ENCODE measurements at places on chromosomes 6 and 20. TPM values are rescaled to one million over a fixed set of nuclear protein-coding genes. Genes with fewer than 3 reads are reported as not detected.
A peak's percentile ranks its signal among the peaks of the same experiment; 100 is the strongest.

FRMD1 gene
- 5.9 TPM for polyA plus RNA-seq

NMBR gene
- polyA plus RNA-seq = 0.09 TPM

PHIP gene
- polyA plus RNA-seq = 32.5 TPM

PSMB1 gene
- 188 TPM for polyA plus RNA-seq

MICA gene
- polyA plus RNA-seq = 4.2 TPM

ADGB gene
- 0.06 TPM for polyA plus RNA-seq

ADTRP gene
- 24.3 TPM for polyA plus RNA-seq

LRRC73 gene
- 0.49 TPM for polyA plus RNA-seq

GRM1 gene
- 0.04 TPM for polyA plus RNA-seq

BHLHE23 gene
- not detected for polyA plus RNA-seq

- no peak for DNase-seq
Observed at GRCh38 chr6:16437095-16437494, 198.7 kb downstream of the GMPR start.

- DNase-seq = no peak
Observed at GRCh38 chr20:42961771-42962170, 227.9 kb downstream of the PTPRT start.

- no peak for DNase-seq
Observed at GRCh38 chr6:107235511-107235910, 120.2 kb upstream of the BEND3 start.

DNA sequence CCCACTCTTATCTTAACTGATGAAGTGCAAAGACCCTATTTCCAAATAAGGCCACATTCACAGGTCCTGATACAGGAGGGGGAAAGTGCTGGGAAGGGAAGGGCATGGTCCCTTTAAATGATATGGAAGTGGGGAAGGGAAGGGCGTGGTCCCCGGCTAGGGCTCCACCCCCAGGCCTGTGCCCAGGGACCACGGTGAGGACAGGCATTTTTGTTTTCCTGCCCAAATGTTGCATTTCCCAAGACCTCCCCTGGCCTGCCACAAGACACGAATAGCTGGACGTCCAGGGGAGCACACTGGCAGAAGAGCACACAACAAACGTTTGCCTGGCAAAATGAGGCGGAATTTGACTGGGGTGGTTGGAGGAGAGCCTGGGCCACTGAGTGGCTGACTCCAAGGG lies 16.1 kb upstream of the HFE start:
- no peak for DNase-seq

- DNase-seq = peak; percentile 61
Observed at GRCh38 chr20:1827974-1828785, 67.0 kb upstream of the SIRPA start.

- no peak for DNase-seq
Observed at GRCh38 chr20:25220810-25221591, 25.5 kb downstream of the ENTPD6 start.

GRCh38 chr6:140083375-140083774 lies 708.9 kb upstream of the CITED2 start:
- no peak for DNase-seq

- DNase-seq = no peak
Observed at GRCh38 chr6:40778918-40779317, 191.8 kb upstream of the LRFN2 start.

- DNase-seq = no peak
Observed at GRCh38 chr6:142984386-142984785, 39.4 kb upstream of the HIVEP2 start.

- peak; percentile 58 for DNase-seq
Observed at GRCh38 chr6:151325075-151326050, 66.0 kb downstream of the ZBTB2 start.

DNA sequence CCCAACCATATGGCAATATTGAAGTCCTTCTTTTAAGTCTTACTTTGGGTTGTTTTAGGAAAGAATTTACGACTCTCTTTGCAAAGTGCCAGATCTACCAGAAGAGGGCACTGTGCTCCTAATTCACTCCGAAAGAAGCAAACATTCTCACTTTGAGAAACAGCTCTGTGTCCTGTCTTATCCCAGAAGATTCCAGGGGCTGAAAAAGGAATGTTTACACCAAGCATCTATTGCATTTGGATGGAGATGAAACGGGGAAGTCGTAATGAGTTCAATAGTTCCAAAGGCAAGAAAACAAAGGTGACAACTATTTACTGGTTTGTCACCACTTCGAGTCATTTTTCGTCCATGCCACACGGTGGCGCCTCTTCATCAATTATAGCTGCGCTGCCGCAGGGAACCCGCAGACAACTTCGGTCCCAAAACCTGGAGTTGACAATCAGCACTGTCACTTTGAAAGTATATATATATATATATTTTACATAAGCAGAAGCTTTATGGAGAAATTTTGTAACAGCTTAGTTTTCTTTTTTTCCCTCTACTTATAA lies 121.6 kb downstream of the MOXD1 start:
- peak; percentile 69 for DNase-seq

DNA sequence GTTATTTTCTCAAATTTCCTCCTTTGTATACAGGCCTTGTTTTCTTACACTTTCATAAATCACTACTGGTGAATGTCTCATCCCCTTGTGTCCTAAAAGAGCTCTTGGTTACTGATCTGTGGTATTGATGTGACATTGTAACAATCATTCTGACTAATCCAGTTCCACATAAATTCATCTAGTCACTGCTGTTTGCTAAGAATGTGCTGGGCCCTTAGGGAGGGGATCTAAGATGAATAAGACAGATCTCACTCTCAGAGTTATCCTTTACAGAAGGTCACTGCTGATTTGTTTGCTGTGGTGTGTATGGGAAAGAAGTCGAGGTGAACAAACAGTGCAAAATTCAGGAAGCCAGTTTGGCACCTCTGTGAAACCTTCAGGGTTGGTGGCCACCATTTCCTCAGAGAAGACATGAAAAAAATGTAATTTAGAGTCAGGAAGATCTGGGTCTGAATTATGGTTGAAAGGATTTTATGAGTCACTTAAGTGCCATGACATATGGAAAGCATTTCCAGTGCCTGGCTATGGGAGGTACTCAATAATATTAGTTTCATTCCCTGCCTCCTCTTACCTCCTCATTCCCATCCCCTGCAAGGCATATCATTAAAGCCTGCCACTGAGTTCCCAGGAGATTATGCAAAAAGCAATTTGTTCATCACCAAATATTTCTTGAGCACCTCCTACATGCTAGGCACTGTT lies 121.8 kb downstream of the COL9A1 start:
- no peak for DNase-seq

GRCh38 chr20:41499961-41500725 lies 118.0 kb downstream of the CHD6 start:
- DNase-seq = no peak

GRCh38 chr6:170159022-170159965 lies 131.6 kb downstream of the DLL1 start:
- no peak for DNase-seq

- no peak for DNase-seq
Observed at GRCh38 chr6:37638414-37639341, 59.0 kb downstream of the MDGA1 start.

GRCh38 chr20:35598476-35598875 lies 17.2 kb upstream of the SPAG4 start:
- no peak for DNase-seq

- DNase-seq = no peak
Observed at GRCh38 chr6:86331919-86332318, 605.4 kb upstream of the HTR1E start.

DNA sequence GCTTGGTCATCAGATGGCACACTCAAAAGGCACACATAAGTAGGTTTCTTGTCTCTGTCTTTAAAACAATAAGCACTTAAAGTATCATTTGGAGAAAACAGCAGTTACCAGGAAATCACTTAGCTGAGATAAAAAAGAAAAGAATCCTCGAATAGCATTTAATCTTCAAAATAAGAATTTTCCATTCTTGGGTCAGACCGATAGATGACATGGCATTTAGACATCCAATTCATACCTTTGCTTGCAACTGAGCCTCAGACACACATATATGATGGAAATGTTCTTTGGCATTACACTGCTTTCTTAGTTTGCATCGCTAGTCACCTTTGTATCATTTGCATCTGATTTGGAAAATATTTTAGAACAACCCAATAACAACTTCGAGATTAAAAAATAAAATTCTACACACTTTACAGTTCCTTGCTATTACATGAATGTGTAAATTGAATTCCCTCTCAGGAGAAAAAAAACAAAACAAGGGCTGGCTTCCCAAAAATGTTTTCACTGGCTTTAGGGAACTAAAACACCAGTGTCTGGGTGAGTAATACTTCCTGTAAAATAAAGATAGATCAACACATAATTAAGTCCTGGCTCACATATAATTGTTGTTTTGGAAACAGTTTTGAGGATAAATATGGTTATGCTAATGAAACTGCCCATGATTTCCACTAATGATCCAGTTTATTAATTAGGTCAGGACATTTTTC lies 1.3 kb upstream of the RNF217 start:
- DNase-seq = no peak

GRCh38 chr6:138576313-138576712 lies 77.0 kb upstream of the NHSL1 start:
- no peak for DNase-seq

DNA sequence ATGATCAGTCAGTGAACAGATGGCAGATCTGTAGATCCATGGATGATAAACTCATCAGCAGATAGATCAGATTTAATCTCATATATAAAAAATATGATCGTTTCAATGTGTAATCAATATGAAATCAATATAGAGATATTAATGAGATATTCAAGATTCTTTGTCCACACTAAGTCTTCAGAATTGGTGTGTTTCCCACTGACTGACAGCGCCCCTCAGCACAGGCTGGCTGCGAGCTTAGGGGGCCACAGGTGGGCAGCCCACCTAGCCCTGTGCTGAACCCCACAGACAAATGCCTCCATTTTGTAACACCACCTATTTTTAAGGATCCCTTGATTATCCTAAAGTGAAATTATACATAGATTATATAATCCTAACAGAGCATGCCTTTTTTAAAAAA lies 32.3 kb downstream of the FRMD1 start:
- DNase-seq = no peak

DNA sequence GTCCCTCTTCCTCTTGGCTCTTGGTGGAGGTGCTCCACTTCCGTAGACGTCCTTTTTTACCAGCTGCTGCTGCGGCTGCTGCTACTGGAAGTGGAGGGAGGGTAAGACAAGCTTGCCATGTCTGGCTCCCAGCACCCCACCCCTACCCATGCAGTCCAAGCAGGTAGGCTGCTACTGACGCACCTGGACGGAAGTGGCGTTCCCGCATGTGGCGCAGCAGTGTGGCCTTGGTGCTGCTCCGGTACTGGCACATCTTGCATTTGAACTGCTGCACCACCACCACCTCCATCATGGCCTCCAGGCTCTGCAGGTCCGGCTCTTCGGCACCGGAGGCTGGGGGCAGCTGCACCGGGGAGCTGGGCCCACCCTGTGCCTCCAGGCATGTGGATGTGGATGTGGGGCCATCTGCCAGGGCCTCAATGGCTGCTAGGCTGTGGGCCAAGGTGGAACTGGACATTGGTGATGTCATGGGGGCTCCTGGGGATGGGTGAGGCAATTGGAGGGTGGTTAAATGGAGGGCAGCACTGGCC lies 4.4 kb downstream of the ZNF335 start:
- DNase-seq = no peak

DNA sequence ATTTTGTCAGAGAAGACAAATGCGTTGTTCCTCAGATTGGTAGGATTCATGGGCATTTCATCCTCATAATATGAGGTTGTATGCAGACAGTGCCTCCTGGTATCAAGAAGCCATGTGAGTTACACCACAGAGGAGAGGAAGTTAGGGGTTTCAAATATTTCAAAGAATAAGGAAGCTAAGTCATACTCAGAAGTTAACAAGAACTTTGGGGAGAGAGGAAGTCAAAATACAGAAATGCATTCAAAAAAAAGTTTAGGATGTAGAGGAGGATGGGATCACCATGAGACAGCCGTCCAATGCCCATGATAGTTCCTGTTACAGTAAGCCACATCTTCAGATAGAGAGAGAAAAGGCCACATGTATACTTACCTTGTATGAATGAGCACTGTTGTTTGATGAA lies 22.3 kb downstream of the HLA-DOB start:
- DNase-seq = no peak

GRCh38 chr6:34438705-34439104 lies 12.8 kb upstream of the RPS10 start:
- DNase-seq = no peak

- no peak for DNase-seq
Observed at GRCh38 chr6:14149053-14149738, 31.6 kb downstream of the CD83 start.

DNA sequence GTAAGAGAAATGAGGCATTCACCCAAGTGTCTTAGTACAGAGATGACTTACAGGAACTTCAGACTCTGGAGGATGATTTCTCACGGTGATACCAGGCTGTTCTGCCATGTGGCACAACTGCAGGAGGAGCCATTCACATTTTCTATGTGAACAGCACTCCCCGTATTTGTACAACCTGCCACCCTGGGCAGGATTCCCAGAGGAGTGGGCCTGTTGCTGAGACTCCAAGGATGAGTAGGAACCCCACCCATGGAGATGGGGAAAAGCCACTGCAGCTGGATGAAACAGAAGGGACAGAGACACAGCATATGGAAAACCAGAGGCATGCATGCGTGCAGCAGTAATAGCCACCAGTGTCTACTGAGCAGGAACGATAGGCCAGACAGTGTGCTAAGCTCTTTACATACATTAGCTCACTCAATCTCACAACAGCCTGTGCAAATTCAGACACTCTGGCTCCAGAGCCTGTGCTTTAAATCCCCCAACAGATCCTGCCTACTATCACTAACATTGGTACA lies 48.0 kb upstream of the PTPRT start:
- no peak for DNase-seq

DNA sequence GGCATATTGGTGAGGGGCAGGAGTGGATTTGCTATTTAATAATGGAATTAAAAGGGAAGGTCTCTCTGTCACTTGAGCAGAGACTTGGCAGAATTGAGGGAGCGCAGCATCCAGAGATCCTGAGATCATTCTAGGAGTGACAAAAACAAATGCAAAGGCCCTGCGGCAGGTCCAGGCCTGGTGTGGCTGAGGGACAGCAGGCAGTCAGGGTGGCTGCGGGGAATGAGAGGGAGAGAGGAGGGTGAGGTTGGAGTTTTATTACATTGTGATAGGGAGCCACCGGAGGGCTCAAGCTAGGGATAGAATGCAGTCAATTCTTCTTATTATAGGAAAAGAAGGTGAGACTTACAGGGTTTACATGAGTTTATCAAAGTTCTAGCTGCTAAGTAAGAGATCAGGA lies 59.5 kb upstream of the PBOV1 start:
- DNase-seq = no peak

GRCh38 chr20:24738981-24739633 lies 210.0 kb upstream of the CST7 start:
- no peak for DNase-seq
